ENCODE measurements at places on chromosomes 7 and 10.

DNA sequence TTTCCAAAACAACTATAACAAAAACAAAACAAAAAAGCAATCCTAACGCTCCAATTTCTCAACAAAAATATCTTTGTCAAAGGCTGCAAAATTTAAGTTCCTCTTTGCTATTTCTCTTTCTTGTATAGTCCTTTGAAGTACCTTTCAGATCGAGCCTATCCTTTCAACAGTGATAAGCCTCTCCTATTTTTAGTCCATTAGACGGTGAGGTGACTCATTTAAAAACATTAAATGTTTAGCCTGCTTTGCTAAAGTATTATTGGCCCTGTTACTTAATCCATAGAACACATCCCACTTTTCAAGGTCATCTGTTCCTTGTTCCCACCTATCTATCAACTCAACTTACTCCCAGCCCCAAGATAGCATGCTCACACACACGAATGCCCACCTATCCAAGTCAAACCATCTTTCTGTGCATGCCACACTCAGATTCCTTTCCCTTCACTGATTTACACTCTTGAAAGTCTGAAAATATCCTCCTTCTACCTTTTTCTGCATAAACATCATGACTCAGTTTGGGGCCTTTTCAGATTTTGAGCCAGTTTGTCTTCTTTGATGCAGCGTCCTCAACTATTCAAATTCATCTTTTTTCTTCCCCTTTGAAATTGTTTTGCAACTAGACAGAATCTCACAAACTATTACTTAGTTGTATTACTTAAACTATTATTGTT, 224.9 kb upstream of the TMEM229A start:
- DNase-seq = no peak

GRCh38 chr10:121570315-121570714, 27.9 kb downstream of the FGFR2 start:
- DNase-seq = no peak

DNA sequence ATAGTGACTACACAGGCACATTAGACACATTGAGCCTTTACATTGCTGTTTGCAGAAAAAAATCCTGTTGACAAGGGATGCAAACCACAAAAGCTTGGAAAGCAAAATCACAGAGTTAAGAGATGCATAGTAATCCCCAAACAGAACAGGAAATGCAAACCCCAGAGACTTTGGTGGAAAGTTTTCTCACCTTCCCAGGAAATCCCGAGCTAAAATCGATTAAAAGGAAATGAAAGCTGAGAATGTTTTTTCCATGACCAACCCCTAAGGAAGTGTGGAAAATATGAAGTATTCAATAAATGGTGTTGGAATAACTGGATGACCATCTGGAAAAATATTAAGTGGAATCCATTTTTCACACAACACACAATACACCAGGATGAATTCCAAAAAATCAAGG, 598.7 kb downstream of the GRID1 start:
- no peak for DNase-seq

DNA sequence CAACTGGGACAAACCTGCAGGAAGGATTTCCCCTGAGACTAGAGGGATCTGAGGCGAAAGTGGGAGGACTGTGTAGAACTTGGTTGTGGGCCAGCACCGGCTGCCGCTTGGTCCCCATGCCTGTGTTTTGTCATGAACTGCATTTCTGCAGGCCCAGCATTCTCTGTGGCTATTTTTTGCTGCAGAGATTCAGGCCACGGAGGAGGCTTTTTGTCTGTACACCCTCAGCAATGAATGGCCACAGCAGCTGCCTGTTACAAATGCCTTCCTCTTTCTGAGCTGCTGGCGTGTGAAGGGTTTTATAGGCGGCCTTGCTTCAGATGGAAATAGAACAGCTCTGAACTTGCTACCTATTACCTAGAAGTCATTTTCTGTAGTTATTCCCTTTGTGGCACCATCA, 164.4 kb downstream of the SH2D4B start:
- DNase-seq = no peak

DNA sequence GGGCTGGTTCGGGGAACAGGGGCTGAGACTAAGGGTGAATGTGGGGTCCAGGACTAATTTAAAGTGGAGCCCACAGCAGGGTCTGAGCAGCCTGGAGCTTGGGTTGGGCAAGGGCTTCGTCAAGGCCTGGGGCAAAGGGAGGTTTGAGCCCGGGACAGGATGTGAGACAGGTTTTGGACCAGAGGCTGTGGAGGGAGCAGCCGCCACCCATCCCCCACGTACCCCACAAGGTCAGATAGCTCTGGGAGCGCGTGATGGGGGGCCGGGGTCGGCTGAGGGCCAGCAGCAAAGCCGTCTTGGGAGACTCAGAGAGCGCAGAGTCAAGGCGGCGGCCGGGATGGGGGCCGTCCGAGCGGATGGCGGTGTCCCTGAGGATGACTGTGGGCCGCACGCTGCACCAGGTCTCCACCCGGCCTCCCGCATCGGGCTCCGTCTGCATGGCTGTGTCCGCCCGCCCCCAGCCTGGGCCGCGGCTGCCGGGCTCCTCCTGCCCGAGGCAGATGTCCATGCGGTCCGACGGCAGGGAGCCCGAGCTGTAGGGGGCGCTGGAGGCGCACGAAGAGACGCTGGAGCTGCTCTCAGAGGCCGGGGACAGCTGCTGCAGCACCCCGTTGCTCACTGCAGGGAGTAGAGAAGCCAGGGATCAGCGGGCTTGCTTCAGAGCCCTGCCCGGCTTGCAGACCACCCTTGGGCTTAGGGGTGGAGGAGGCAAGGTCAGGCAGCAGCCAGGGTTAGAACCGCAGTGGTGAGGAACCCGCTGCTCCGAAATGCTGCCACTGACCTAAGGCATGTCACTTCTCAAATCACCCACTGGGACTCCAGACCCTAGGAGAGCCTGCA, 12.1 kb downstream of the PDZD7 start:
- peak; percentile 79 for DNase-seq

- no peak for DNase-seq
Measured at GRCh38 chr10:106830471-106830870, 334.0 kb downstream of the SORCS1 start.

- no peak for DNase-seq
Measured at GRCh38 chr7:32161708-32162107, 91.5 kb upstream of the PDE1C start.

DNA sequence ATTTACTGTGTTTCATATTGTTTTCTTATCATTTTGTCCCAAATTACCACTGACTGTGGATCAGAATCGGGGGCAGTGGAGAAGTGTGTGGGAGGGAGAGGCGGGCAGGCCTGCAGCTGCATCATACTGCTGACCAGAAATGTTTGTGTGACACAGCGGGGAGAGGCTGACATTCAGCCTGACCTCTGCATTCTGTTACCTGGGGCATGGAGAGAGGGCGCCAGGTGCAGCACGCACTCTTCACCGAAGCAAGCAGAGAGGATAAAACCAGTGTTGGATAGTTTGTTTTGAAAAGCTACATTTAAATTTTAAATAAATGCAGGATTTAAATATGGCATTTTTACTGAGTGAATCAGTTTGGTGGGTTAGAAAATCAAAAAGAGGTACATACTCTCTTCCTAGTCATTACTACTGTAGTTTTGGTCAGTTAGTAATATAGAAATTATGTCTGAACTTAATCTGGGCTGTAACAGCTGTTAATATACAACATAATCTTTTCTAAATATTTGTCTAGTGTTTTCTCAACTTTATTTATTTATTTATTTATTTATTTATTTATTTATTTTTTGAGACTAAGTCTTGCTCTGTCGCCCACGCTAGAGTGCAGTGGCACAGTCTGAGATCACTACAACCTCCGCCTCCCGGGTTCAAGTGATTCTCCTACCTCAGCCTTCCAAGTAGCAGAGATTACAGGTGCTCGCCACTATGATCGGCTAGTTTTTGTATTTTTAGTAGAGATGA, 8.8 kb upstream of the STMP1 start:
- no peak for DNase-seq

GRCh38 chr7:128882134-128882533, 19.5 kb downstream of the ATP6V1F start:
- no peak for DNase-seq

GRCh38 chr7:152355474-152356057, 80.2 kb downstream of the KMT2C start:
- DNase-seq = no peak

DNA sequence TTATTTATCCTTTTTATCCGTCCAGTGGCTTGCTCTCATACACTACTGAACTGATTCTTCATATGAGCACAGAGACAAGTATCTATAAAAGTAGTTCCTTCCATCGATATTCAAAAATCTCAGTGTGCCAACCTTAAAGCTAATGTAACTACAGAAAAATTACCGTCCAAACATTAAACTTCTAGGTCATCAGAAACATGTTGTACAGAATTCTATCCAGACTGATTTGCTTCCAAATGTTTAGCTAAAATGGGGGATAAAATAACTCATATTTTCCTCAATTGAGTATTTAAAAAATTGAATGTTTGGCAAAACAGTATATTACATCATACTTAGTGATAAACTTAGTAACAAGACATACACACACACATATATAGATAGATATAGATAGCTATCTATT, 584.7 kb upstream of the SEMA3D start:
- DNase-seq = no peak

DNA sequence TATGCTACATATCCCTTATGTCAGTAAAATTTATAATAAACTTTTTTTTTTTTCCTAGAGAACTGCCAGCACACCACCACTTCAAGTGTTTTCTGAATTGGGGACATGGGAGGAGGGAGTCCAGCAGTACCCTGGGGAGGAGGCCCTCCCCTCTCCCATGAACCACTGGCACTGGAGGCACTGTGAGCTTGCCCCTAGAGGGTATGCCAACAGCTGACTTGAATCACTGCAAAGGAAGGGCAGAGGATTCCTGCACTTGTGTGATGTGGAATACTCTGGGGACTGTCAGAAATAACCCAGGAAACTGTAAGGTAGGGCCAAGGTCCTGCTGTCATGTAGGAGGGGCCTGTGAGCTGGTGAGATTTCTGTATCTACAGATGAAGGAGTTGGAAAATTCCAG, 8.5 kb upstream of the ARMS2 start:
- no peak for DNase-seq

DNA sequence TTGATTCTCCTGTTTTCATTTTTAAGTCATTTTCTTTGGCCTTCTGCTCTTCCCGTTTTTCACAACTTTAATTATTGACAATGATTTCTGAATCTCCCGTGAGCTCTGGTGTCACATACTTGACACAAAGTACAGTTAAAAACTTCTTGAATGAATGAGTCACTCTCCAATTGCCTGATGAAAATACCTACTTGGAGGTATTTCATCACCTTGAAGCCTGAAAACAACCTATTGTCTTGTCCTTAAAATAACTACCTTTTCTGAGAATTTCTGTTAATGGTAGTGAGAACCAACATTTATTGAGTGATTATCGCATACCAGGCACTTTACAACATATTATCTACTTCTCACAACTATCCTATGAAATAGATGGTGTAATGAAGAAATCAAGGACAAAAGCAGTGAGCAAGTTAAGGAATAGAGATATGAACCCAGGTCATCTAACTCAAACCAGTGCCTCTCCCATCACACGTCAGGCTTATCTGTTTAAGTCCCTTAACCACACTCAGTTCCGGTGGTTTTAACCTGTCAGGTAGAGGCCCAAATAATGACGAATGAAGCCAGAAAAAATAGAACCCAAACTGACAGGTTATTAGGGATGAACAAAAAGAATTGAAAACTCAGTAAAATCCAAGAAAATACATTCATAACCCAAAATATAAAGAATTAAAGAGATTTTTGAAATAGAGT, 11.6 kb downstream of the BET1 start:
- peak; percentile 23 for DNase-seq
